ENCODE measurements at places on chromosomes 3 and 15.

DNA sequence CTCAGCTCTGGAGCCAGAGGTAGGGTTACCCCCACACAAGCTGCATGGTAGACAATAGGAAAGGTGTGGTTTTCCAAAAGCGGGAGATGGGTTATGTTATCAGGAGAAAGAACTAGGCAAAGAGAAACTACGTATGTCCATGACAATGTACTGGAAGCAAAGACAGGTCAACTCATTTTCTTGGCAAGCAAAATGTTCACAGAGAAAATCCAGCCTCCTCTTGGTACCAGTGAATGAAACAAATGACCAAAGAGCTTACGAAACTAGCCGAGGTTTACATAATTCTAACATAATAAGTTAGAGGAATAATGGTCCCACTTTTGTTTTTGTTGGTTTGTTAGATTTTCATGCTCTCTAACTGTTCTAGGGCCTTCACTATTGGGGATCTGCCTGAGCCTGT is 338.1 kb upstream of the TGFBR2 start:
- no peak for DNase-seq

GRCh38 chr15:74320352-74321247 is 46.8 kb downstream of the CYP11A1 start:
- peak; percentile 21 for DNase-seq

DNA sequence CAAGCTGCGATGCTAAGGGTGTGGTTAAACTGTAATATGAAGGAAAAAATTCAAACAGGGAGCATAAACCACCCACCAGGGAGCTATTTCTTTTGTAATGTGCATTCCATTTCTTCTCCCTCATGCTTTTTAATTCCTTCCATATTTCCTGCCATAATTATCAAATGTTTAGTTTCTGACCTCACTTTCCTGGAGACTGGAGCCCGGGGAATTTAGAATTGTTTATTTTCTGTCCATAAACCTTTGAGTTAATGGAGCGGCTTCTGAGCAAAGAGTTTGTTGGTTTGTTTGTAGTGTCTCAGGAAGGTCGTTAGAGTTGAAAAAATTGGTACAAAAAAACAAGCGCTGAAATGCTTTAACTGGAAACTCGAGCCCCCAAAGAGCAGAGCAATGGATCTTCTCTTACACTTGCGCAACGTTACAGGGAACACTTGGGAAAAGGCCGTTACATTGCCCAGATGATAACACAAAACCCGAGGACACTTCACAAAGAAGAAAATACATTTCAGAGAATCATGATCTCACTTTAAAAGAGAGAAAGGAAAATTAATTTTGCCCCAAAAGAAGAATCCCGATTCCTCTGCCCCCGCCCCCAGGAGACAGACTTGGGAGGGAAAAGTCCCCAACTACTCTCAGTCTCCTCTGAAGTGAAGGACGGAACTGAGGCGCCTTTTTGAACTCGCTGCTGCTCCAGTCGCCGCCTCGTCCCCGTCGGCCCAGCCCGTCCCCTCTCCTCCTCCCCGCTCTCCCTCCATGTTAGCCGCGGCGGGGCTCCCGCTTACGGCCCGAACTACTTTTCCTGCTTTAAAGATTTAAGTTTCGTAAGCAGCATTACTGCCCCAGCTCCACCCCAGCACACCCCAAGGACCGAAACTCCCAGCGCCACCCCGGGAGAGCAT is 842 bp downstream of the FSTL1 start:
- DNase-seq: peak; percentile 88

GRCh38 chr3:153291059-153291685 is 129.1 kb downstream of the RAP2B start:
- DNase-seq: peak; percentile 27

DNA sequence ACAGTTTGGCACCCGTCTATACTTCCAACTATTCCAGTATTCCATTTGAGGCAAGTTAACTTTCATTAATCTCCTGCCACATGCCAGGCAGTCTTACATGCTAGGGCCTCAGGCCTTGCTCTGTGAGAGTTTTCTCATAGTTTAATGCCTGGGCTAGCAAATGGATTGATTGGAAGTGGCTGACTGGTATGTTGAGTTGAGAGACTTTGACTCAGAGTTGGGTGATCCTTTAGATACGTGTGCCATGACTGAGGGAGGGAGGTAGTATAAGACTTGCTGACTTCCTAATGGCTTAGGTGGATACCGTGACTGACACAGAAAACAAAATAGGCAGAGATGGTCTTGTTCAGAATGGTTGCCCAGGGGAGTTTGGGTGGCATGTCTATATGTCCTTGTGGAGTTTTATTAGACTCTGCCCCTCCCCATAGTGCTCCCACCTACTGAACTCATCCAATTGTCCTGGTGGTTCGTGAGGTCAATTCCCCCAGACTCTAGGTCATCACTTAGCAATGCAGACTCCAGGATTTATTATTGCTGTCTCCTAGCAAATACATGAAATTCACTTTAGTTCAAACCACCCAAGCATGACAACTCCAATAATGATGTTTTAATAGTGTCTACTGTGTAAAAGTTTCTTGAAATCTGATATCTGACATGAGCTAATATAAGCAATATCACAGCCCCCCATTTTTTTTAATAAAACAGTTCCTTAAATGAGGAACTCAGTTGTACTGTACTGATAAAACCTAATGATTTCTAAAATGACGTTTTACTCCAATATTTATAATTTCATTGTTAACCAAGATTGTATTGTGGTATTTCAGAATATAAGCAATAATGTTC is 413.9 kb upstream of the MDFIC2 start:
- DNase-seq: no peak

DNA sequence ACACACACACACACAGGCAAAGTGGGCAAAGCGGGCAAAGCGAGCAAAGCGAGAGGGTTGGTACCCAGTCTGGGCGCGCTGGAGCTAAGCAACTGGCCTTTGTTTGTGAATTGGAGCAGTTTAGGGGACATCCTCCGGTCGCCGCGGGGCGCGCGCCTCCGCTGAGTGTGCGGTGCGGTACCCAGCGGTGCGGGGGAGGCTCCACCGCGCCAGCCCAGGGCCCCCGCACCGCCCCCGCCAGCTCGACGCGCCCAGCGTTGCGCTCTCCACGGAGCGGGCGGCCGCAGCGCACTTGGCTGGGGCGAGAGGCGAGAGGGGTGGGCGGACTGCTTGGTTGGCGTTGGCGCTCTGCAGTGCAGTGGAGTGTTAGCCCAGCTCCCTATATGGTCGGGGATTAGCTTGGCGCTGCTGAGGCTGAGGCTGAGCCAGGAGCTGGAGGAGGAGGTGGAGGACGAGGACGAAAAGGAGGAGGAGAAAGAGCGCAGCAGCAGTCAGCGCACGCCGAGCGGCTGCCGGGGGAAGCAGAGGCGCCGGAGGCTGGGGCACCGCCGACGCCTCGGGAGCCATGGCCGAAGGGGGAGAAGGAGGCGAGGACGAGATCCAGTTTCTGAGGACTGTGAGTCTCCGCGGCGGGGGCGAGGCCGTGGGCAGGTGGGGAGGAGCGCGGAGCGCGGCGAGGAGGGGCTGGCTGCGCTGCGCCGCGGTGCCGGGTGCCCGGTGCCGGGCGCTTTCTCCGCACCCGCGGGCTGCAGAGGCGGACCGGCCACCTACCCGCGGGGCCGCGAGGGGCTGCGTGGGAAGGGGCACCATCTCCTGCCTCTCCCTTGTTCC is at the start of gene RYR3:
TSS of gene RYR3 (plus strand) at position 487 of the 831 bp plus-strand sequence. CDS start at position 566, 79 bp downstream.
- DNase-seq: no peak

GRCh38 chr3:41693799-41694198 is 268.1 kb downstream of the ULK4 start:
- DNase-seq: no peak

- DNase-seq: no peak
These were observed 23.5 kb downstream of the TPRG1 start for GRCh38 chr3:189195302-189195701.

DNA sequence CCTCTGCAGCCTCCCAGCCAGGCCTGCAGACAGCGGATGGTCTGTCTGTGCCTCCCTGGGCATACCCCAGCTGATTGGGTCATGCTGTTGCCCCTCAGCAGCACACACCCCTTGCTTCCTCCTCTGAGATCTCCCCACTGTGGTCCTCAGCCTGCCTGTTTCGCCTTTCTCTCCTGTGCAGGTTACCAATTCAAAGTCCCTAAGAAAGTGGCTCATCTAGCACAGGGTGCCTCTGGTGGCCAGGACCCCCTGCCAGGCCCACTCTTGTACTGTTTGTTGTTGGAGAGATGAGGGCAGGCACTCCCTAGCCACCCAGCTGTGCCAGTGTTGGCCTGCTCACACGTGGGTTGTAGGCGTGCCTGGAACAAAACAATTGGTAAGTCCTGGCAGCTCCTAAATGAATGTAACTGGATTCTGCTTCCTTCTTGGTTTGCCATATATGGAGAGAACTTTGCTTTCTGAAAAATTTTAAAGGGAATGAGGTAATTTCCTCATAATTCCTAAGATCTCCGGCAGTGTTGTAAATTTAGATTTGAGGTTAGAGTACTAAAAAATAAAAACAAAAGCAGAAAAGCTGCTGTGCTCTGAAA is 213.2 kb upstream of the IL12A start:
- DNase-seq: peak; percentile 93

- peak; percentile 32 for DNase-seq
These were observed 277.9 kb upstream of the SEMA6D start for GRCh38 chr15:47439146-47440111.

GRCh38 chr3:124119056-124119716 is 127.3 kb upstream of the ROPN1 start:
- peak; percentile 79 for DNase-seq

- DNase-seq: no peak
These were observed 233.1 kb downstream of the ROBO1 start for GRCh38 chr3:79534727-79535126.

DNA sequence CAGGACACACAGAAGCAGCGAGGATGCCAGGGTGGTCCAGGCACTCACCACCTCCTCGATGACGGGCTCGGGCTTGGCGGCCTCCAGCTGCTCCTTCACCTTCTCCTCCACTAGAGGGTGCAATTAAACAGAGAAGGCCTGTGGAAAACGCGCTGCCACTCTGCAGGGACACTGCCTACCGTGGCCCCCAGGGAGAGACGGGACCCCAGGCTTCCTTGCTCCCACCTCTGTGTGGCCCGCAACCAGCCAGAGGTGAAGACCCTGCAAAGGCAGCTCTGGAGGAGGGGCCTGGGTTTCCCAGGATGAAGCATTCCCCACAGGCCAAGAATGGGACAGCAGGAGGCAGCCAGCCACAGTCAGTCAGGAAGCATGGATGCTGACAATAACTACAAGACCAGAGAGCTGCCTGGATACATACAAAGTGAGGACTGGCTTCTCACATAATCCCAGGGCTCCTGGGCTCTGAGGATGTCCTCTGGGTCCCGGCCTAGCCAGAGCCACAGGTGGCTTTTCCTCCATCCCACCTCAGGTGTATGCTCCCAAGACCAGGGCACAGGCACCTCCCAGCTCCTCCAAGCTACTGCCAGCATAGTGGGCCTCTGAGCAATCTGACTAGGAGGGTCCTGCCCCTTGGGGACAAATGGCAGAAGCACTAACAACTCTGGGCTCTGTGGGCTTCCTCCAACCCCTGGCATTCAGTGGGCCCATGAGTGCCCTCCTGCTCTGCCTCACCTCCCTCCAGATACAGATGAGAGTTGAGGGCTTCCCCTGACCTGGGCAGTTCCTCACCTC is 46.2 kb downstream of the PTH1R start:
- DNase-seq: no peak

DNA sequence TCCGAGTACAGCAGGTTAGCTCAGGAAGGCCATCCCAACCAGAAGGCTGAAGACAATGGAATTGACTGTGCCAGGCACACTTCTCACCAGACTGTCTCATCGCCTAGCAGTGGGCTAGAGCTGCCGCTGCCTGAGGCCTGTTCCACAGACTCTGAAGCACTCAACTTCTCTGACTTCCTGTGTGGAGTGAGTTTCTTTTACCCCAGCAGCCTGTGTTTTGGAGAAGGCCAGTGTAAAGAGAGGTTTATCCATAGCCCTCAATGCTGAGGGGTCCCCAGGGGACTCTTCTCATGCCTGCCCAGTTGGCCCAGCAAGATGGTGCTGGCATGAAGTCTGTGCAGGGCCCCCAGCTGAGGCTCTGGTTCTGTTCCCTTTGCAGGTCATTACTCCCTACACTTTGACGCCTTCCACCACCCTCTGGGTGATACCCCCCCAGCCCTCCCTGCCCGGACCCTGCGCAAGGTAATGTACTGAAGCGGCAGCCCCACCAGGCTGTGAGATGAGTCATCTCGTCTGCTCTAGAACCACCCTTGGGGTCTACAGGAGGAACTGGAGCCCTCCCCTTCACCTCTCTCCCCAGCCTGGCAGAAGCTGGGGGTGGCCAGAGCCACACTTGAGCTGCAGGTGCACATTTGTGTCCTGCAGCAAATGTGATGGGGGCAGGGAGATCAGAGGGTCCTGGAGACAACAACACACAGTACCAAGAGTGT is 5.2 kb upstream of the MANF start:
- no peak for DNase-seq

DNA sequence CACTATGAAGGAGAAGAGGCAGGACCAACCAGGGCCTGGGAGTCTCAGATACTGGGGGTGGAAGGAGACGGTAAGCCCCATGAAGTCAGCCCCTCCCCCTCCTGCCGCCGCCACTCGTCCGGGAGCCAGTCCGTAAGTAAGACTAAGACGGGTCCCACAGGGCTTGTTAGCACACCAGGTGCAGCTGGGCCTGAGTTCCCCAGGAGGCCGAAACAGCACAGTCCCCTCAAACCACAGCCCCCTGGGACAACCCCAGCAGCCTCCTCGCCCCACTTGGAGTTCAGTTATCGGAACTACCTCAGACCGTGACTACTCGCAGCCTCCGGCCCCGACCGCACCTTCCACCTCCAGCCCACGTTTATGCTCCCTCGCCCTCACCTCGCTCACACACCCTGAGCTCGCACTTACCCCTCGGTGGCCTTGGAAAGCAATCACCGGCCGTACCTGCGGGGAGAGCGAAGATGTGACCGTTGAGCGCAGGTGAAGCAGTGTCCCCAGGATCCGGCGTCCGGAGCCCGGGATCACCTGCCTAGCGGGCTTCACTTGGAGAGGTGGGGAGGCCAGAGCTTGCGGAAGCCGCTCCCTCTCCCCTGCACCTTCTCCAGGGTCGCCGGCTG is 557 bp downstream of the ELL3 start:
- no peak for DNase-seq

DNA sequence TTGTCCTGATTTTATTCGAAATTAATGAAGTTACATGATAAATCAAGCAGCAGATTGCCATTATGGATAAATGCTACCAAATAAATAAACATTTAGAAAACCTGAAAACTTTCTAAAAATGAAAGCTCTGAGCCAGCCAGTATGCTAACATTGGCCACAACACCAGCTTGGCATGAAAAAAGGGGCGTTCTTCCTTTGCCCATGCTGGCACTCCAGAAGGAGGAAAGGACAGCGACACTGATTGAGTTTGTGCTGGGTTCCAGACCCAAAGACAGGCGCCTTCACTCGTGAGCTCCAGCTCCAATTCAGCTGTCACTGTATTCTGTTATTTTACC is 5.1 kb downstream of the STIMATE start:
- DNase-seq: no peak

Measured in HCEC 1CT (cell line).